ENCODE measurements at places on chromosomes 16 and 17.

DNA sequence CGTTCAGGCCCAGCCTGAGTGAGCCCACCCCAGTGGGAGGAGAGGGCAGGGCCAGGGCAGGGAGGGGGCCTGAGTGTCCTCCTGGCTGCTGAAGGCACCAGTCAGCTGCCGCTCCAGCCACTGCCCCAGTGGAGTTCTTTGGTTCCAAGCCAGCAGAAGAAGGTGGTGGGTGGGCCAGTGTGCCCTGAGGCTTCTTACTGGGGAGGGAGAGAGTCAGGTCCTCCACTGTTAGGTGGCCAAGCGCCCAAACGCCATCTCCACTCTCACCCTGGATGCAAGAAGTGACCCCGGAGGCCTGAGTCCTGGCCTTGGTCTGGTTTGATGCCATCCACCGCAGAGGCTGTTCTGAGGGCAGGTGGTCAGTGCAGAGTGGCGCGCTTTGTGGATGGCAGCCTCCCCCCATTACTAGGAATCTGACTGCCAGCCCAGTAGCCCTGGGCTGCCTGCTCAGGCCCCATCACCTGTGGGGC lies 2.2 kb downstream of the RNF213 start:
- DNase-seq: no peak

- DNase-seq: no peak
Measured at GRCh38 chr16:59179446-59180082, 445.4 kb upstream of the GOT2 start.

- no peak for DNase-seq
Measured at GRCh38 chr16:72649254-72649944, 398.5 kb downstream of the ZFHX3 start.

DNA sequence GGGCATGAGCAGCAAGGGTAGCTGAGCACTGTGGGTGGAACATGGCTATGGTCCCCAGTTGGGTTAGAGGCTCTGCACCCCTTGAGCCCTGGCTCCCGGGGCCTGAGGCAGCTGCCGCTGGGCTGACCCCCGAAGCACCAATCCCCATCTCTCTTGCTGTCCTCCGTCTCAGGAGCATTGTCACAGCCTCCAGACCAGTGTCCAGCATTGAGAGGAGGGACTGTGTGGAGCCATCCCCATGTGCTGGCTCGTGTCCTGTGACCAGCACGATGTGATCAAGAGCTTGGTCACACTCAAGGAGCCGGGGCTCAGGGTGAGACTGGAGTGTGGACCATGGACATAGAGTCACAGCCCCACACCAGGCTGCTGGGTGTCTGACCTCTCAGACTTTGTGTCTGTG lies 2.9 kb downstream of the SMTNL2 start:
- no peak for DNase-seq

DNA sequence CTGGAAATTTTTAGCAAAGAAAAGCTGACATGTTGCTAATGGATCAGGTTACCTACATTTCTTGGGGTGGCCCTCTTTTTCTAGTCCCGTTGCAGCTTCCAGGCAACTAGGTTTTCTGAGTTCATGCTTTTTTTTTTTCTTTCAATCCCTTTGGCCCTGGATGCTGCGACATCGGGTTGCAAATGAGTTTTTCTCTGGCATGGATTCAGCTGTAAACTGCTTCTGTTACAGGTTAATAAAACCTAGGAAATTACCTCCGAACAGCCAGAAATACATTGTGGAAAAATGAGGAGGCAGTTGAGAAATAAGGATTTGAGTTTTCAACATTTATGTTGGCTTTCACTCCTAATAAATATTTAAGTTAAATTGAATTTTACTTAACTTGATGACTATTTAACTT lies 149.8 kb upstream of the MAF start:
- DNase-seq: no peak
